ENCODE measurements at places on chromosomes 1 and 21.

GRCh38 chr1:5991381-5992025 lies 722 bp downstream of the NPHP4 start:
- DNase-seq: peak; percentile 31

GRCh38 chr1:183318433-183318832 lies 99.7 kb downstream of the NMNAT2 start:
- no peak for DNase-seq

DNA sequence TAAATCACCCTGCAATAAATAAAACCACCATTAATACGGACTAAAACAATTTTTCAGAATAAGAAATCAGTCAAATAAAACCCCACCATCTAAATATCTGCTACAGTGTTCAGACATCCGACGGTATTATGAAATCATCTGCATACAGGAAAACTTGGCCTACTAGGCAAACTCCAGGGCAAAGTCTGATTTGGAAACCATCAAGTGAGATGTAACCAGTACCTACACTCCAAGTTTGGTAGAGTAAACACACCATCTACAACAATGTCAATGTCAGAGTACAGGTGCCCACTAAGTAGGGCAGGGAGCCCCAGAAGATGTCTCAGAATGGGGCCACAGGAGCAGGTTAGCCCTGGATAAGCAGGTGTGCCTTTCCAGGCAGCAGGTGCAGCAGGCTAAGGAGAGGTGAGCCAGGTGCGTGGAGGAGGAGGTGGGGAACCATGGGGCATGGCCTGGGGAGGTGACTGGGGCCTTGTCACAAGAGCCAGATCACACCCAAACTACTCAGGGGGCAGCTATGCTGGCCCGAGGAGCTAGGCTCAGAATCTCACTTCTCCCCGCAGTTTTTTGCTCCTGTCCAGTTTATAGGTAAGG lies 59.6 kb downstream of the CAPZB start:
- DNase-seq: no peak

DNA sequence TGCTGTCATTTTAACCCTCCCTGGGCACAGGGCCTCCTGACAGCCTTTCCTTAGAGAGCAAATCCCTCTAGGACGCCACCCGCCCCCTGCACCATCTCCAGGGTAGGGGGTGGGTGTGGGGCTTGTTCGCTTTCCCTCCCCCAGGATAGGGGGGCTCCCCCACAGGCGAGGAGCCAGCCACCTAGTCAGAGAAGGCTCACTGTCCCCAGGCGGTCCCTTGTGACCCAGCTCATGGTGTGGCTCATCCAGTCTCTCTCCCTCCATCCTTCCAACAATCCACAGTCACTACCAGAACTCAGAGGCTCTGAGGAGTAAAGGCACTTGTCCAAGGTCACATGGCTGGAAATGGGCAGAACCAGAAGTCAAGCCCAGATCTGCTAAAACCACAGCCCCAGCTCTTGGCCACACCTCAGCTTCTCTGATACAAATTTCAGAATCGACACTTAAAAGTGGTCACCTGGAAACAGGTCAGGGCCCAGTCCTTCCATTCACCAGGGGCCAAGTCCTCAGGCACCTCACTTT lies 89.8 kb downstream of the MRPL37 start:
- DNase-seq: no peak

DNA sequence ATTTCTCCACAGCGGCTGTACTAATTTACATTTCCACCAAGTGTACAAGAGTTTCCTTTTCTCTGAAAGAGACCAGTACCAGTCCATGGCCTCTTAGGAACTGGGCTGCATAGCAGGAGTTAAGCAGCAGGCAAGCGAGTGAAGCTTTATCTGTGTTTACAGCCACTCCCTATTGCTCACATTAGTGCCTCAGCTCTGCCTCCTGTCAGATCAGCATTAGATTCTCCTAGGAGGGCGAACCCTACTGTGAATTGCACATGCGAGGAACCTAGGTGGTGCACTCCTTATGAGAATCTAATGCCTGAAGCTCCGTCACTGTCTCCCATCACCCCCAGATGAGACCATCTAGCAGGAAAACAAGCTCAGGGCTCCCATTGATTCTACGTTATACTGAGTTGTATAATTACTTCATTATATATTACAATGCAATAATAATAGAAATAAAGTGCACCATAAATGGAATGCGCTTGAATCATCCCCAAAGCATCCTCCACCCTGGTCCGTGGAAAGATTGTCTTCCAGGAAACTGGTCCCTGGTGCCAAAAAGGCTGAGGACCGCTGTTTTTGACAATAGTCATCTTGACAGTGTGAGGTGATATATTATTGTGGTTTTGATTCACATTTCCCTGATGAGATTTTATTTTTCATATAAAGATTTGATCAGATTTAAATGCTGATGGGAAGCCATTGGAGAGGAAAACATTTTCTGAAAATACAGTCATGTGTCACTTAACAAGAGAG lies 45.5 kb upstream of the MRPS6 start:
- DNase-seq: no peak

GRCh38 chr1:167373398-167373797 lies 144.9 kb downstream of the CD247 start:
- no peak for DNase-seq

DNA sequence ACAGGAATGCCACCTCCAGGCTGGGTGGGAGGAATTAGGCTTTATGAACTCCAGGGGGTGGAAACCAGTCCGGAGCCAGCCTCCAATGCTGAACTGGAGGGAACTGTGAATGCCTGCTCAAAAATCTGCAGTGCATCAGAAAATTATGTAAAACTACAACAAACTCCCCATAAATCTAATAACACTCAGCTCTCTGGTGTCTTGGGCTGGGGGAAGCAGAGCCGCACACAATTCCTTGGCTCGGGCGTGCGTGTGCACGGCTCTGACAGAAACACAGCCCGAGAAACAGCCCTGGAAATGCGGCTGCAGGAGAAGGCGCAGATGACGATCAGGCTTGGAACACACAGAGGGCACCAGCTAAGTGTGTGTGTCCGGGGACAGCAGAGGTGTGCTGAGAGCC lies 127.6 kb upstream of the VAMP3 start:
- no peak for DNase-seq

GRCh38 chr1:9191231-9191630 lies 43.3 kb upstream of the H6PD start:
- no peak for DNase-seq

GRCh38 chr1:153587314-153587713 lies 21.7 kb upstream of the S100A2 start:
- DNase-seq: no peak

DNA sequence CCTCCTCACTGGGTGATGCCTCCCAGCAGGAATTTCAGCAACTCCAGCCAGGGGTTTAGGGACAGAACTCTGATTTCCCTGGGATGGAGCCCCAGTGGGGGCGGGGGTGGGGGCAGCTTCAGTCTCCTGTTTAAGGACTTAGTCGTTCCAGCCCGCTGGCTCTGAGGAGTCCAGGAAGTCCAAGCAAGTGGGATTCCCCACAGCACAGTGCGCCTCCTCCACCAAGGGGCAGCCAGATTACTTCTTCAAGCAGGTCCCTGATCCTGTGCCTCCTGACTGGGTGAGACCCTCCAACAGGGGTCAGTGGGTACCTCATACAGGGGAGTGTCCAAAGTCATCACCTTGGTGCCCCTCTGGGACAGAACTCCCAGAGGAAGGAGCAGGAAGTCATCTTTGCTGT lies 1438.4 kb upstream of the B3GALT2 start:
- DNase-seq: no peak

DNA sequence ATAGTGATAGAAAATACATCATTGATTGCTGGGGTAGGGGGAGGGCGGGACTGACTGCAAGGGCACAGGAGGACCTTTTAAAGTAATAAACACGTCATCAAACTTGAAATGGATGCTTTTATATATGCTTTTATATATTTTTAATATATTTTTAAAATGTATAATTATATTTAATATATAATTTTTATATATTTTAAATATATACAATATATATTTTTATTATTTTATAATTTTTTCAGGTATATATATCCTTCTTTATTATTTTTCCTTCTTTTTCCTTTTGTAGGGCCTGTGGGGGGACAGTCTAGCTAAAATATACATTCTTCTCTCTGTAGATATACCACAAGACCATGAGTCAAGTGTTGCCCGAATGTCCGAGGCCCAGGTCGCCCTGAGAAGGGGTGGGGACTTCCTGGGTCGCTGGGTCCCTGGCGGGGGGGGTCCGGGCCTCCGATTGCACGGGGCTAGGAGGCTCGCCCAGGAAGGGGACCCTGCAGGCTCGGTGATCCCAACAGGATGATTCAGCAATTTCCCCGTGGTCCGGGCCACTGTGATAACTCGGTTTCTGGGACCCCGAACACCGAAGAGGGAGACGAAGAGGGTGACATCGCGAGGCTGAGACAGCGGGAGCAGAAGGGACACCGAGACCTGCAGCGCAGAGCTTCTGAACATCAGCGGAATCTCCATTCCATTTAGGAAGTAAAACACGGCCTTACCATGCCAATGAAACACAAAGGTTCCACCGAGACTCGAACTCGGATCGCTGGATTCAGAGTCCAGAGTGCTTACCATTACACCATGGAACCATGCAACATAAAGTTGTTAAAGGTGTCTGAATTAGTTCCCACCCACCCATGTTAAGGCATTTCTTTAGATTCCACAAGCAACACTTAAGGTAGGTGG lies 112.5 kb upstream of the NBPF11 start:
- DNase-seq: no peak

DNA sequence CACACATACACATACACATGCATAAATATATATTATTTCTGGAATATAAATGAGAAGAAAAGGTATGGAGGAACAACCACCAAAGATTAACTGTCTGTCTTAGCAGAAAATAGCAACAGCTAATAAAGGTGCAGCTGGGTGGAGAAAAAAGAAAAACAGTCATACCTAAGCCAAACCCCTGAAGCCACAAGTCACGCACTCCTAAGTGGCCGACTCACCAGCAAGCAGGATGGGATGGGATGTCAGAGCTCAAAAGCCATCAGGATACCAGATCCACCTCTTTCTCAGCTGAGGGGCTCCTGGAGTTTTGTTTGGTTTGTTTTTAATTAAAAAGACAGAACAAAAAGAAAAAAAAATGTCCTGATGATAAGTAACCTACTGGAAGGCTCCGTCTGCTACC lies 64.7 kb upstream of the HIVEP3 start:
- no peak for DNase-seq

GRCh38 chr1:153798468-153798780 lies 23.2 kb downstream of the SLC27A3 start:
- no peak for DNase-seq

DNA sequence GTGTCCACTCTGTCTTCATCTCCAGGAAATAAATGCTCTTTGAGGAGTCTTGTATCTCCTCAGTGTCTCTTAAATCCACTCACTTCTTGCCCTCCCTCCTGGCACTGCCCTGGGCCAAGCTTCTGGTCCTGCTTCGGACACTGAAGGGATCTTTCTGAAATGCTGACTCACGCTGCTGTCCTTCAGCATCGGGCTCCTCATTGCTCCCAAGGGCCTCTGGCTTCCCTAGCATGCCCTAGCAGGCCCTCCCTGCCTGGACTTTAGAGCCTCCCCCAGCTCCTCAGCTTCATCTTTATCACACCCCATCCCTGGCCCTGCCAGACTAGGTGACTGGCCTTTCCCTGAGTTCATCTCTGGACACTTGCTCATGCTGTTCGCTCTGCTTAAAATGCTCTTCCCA lies 96.6 kb downstream of the FOXD2 start:
- DNase-seq: no peak

DNA sequence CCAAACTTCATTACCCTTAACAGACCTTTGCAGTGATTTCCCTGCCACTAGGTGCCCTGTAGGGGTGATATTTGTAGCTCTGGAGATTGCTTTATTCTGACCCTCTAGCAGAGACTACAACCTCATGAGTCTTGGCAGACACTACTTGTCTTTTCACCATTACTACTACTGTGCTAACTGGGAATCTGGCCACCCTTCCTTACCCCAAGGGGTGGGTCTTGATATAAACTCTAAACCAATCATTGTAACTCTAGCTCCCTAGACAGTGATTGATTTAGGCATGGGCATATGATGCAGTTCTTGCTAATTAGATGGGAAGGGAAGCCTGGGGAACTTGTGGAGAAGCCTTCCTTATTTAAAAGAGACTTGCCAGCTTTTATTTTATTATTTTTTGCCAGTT lies 3.9 kb downstream of the KPNA6 start:
- no peak for DNase-seq

DNA sequence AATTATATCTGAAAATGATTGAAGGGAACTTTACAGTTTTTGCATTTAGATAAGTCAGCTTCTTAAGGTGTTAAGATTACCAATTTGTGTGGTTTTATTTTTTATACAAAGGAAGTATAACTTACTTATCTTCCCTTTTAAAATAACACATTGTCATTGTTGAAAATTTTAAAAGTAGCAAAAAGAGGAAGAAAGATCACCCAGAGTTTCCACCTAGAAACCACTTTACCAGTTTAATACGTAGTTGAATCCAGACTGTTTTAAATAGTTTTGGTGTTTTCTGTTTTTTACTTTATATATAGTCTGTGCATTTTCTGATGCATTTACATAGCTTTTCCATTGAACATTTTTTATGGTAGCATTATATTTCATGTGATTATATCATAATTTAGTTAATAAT lies 6.1 kb downstream of the CCDC18 start:
- no peak for DNase-seq

- DNase-seq: no peak
Measured at GRCh38 chr21:38504066-38504465, 5.8 kb upstream of the ERG start.

DNA sequence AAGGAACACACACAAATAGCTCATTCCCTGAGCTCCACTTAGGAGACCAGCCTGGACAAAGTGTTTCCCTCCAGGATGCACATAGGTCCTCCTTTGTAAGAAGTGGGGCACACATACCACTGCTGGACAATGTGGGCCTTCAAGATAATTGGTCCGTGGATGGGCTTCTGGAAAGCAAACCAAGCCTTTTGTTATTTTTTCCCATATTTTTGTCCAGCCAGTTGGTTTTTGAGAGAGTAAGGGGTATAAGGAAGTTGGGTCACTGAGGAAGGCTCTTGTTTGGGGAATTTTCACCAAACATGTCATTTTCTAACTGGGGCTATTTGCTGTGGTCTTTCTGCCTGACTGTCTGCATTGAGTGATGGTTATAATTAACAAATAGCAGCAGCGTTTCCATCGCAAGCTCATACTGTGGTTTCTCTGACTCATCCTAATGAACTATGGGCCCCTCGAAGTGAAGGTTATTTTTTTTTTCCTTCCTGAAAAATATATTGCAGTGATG lies 306.3 kb upstream of the DUSP10 start:
- no peak for DNase-seq

GRCh38 chr1:2124446-2125198 lies 70.0 kb downstream of the FAAP20 start:
- no peak for DNase-seq

DNA sequence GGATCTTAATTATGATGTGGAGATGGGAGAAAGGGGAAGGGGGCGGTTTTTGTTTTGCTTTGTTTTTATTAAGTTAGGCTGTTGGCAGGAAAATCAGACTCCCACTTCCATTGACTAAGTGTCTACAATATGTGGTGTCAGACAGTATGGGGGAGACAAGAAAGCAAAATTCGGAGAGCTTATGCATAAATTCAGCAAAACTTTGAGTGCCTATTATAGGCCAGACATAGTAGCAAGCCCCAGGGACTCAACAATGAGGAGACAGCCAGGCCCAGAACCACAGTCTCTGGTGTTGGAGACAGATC lies 835 bp upstream of the TSPAN2 start:
- DNase-seq: no peak

- no peak for DNase-seq
Measured at GRCh38 chr1:115300087-115300876, 37.8 kb downstream of the NGF start.

GRCh38 chr1:175179837-175180590 lies 12.6 kb downstream of the KIAA0040 start:
- DNase-seq: no peak
